ENCODE measurements at places on chromosomes 6 and 20.

DNA sequence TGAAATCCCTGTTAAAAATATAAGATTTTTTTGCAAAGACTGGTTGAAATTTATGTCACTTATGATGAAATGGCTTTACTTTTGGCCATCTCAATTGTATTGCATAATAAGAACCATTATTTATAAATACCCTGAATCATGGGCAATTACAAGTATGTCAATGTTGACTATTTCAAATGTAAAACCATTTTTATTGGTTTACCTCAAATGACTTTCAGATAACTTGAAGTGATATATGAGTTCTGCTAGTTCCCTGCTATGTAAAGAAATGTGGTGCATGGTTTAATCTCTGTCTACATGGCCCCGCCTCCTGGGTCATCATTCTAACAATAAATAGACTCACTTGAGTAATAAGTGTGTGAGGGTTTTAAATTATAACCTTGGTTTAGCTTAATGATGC, 275.6 kb upstream of the PREP start:
- H3K4me3 ChIP-seq = no peak overlapping the region
- no peak for DNase-seq
- H3K36me3 ChIP-seq = no peaks in the 10 kb centered on the region
- no peak overlapping the region for H3K27ac ChIP-seq
- no peaks in the 10 kb centered on the region for H3K4me1 ChIP-seq

DNA sequence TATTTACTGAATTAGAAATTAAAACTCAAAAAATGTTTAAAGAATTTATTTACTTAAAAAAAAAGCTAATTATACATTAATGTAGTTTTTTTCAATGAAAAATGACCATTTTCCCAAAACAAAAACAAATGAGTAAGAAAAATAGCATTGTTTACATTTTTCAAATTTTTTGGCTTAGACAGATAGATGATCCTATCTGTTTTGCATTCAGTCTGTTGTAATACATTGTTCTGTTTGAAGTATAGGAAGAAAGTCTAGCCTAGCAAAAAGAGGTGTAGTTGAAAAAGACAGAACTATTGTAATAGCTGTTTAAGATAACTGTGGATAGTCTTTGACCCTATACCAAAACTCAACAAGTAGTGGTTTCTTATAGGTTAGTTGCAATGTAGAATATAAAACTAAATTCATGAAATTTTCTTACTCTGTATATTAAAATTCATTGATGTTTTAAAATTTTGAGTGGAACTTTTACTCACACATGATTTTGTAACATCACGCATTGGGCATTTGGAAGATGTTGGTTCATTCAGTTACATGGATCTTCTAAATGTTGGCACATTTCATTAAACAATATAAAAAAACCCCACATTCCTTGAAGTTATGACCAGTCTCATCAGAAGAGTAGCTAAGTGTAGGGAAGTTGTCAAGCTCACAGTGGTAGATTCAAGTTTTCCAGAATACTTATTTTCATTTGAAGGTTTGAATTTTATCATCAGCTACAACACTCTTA, 62.0 kb downstream of the KCNS1 start:
- DNase-seq = no peak
- H3K36me3 ChIP-seq = peaks cover 3% of the 10 kb centered on the region
- H3K4me3 ChIP-seq = no peak overlapping the region
- no peaks in the 10 kb centered on the region for H3K27me3 ChIP-seq

GRCh38 chr6:39430871-39431523, 108.5 kb upstream of the KCNK16 start:
- DNase-seq = peak; percentile 45
- H3K4me3 ChIP-seq = no peak overlapping the region
- no peak overlapping the region for H3K27ac ChIP-seq
- no peaks in the 10 kb centered on the region for H3K36me3 ChIP-seq
- H3K27me3 ChIP-seq = no peaks in the 10 kb centered on the region

GRCh38 chr6:9233226-9233625, 797.9 kb upstream of the SLC35B3 start:
- H3K27ac ChIP-seq = no peak overlapping the region
- H3K27me3 ChIP-seq = no peaks in the 10 kb centered on the region
- H3K4me3 ChIP-seq = no peak overlapping the region
- H3K36me3 ChIP-seq = no peaks in the 10 kb centered on the region
- DNase-seq = no peak

GRCh38 chr6:69624944-69625343, 171.9 kb downstream of the LMBRD1 start:
- DNase-seq = no peak

DNA sequence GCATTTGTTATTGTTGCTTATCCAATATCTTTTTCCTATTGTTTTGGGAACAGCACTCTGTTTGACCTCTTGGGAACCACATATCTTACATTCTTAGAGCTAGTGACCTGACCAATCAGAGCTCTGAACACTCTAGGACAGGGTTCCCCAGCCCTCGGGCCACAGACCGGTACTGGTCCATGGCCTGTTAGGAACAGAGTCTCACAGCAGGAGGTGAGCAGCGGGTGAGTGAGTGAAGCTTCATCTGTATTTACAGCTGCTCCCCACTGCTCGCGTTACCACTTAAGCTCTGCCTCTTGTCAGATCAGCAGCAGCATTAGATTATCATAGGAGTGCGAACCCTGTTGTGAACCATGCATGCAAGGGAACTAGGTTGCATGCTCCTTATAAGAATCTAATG, 226.0 kb upstream of the TSHZ2 start:
- H3K4me3 ChIP-seq = no peak overlapping the region
- H3K27ac ChIP-seq = no peak overlapping the region
- no peaks in the 10 kb centered on the region for H3K4me1 ChIP-seq
- DNase-seq = no peak
- no peaks in the 10 kb centered on the region for H3K36me3 ChIP-seq

DNA sequence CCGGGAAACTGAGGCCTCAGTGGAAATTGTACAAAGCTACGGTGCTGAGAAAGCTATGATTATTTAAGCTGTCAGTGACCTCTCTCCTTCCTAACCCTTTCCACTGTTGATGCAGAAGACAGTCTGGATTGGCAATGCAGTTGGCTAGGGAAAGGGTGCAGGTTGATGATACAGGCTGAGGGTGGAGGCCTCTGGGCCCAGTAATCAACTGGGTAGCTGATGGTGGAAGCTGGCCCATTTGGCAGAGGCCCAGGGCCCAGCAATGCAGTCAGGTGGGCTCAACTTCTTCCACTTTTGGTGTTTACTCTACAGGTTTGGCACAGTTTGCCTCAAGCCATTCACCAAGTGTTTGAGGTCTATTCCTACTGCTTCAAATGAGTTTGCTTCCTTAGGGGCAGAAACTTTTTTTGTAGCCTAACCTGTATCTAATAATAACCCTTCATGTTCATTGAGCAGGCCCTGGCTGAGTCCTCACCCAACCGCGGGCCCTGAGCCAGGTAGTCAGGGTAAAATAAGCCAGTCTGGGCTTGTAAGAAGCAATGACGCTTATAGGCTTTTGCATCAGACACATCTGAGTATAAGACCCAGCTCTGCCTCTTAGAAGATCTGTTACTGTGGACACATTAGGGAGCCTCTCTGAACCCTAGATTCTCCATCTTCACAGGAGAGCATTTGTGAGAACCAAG, 12.1 kb downstream of the BCL2L1 start:
- H3K4me1 ChIP-seq = peaks cover 87% of the 10 kb centered on the region
- H3K27me3 ChIP-seq = no peaks in the 10 kb centered on the region
- peak overlapping the region; percentile 22 for H3K4me3 ChIP-seq
- H3K27ac ChIP-seq = peak overlapping the region; percentile 98
- H3K36me3 ChIP-seq = peaks cover 56% of the 10 kb centered on the region

GRCh38 chr20:53399083-53399482, 194.6 kb downstream of the ZNF217 start:
- H3K27me3 ChIP-seq = no peaks in the 10 kb centered on the region
- H3K27ac ChIP-seq = no peak overlapping the region
- H3K36me3 ChIP-seq = no peaks in the 10 kb centered on the region
- H3K4me3 ChIP-seq = no peak overlapping the region
- H3K4me1 ChIP-seq = no peaks in the 10 kb centered on the region
- no peak for DNase-seq

- no peak for DNase-seq
- H3K27me3 ChIP-seq = peaks cover 42% of the 10 kb centered on the region
- no peak overlapping the region for H3K27ac ChIP-seq
- no peaks in the 10 kb centered on the region for H3K36me3 ChIP-seq
These were observed 3.2 kb upstream of the IRF4 start for GRCh38 chr6:388202-388903.
